ENCODE measurements at places on chromosomes 6 and 20. TPM values are rescaled to one million over a fixed set of nuclear protein-coding genes. Genes with fewer than 3 reads are reported as not detected.

- DNase-seq, result no peak
Observed at GRCh38 chr20:60071965-60072364, 113.7 kb downstream of the CDH26 start.

DNA sequence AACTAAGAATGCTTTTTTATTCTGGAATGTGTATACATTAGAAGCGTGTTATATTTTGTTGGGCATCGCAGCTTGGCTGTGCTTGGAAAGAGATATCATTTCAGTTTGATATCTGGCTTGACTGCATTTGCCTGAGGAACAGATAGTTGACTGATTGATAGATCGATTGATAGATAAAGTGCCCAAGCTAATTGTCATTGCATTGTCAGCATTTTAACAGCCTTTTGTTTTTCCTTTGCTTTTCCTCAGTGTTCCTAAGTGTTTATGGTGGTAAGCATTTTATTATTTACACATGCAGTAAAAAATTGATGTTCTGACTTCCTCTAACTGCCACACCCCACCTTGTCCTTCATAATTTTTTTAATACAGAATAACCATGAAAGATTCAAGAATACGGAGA is 180.9 kb upstream of the GRIK2 start:
- DNase-seq, result no peak

GRCh38 chr6:167817729-167818128 is 9.0 kb upstream of the AFDN start:
- no peak for DNase-seq

RBPJL gene
- not detected for total RNA-seq

NKX2-4 gene
- total RNA-seq, result not detected

ZFP64 gene
- 2.4 TPM for total RNA-seq

Measured in CD8-positive, alpha-beta T cell (primary cell).